Sigmoid colon (tissue), 7 donors: ENCODE measurements at places on chromosomes 11 and 22. TPM values are rescaled to one million over a fixed set of nuclear protein-coding genes. Genes with fewer than 3 reads are reported as not detected.
A peak's percentile ranks its signal among the peaks of the same experiment; 100 is the strongest.

DNA sequence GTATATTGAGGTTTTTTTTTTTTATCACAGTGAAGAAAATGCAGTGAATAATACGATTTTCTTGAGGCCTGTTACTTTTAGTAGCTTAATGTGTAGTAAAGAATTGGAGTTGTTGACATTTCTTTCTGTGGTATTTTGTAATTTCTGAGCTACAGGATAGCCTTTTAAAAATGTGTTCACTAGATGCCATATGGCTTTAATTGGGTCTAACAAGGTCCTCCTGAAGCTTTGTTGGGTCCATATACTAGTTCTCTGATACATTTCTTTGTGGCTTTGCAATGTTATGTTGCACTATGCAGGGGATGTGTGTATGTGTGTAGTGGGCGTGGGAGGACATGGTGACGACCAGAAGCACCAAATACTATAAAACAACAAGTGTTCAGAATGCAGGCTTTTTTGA lies 25.1 kb downstream of the FBXO7 start:
- H3K27me3 ChIP-seq = no peaks in the 10 kb centered on the region
- H3K4me1 ChIP-seq = no peaks in the 10 kb centered on the region
- peaks cover 53% of the 10 kb centered on the region for H3K36me3 ChIP-seq
- no peak overlapping the region for H3K27ac ChIP-seq

DNA sequence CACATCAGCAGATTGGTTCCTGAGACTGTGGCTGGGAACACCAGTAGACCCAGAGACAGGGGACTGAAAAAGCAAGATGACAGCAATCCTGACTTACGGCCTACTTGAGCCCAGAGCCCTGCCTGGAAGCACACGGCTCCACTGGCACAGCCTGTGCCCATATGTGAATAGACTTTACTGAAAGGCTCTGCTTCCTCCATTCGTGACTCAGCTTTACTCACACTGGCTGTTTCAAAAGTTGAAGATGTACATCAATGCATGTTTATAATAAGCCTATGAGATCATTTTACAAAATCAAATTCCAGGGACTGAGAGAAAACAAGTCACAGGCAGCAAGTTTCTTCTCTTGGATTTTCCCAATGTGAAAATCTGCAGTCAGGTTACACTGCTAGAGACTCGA lies 134.6 kb upstream of the TEAD1 start:
- H3K27me3 ChIP-seq = no peaks in the 10 kb centered on the region
- no peak for DNase-seq
- no peak overlapping the region for H3K4me3 ChIP-seq
- no peaks in the 10 kb centered on the region for H3K36me3 ChIP-seq
- peaks cover 49% of the 10 kb centered on the region for H3K4me1 ChIP-seq

- peaks cover 35% of the 10 kb centered on the region for H3K4me1 ChIP-seq
- H3K36me3 ChIP-seq = no peaks in the 10 kb centered on the region
- no peak overlapping the region for H3K4me3 ChIP-seq
- DNase-seq = peak; percentile 56
Observed at GRCh38 chr11:8839957-8840945, 70.7 kb upstream of the AKIP1 start.

GRCh38 chr11:125068368-125068767 lies 5.3 kb downstream of the SLC37A2 start:
- no peak overlapping the region for H3K27ac ChIP-seq
- H3K27me3 ChIP-seq = peaks cover 5% of the 10 kb centered on the region
- H3K4me3 ChIP-seq = no peak overlapping the region
- no peaks in the 10 kb centered on the region for H3K36me3 ChIP-seq
- H3K4me1 ChIP-seq = no peaks in the 10 kb centered on the region
- no peak for DNase-seq

DNA sequence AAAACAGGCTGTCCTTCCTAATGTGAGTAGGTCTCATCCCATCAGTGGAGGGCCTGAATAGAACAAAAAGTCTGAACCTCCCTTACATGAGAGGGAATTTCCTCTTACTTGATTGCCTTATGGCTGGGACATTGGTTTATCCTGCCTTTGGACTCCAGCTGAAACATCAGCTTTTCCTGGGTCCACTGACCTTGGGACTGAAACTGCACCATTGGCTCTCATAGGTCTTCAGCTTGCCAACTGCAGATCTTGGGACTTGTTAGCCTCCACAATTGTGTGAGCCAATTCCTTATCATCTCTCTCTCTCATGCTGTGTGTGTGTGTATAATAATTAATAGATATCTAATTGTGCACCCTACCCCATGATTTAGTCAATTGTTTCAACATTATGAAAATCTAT lies 375.3 kb upstream of the DDI1 start:
- H3K4me3 ChIP-seq = no peak overlapping the region
- H3K27me3 ChIP-seq = no peaks in the 10 kb centered on the region
- H3K36me3 ChIP-seq = no peaks in the 10 kb centered on the region
- DNase-seq = no peak

DNA sequence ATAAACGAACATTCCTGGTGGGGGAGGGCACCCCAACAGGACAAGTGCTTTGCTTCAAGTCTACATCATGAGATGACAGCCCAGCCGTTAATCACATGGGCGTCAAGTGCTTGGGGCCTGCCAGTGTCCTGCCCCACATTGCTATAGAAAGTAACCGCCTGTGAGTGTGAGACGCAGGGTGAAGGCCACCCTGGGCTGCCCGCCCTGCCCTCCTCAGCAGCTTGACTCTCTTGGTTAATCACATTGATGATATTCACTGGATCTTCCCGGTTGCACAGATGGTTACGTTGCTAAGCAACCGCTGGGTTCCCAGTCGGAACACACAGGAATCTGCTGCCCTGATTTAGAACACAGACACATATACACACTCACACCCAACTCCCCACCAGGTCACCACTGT lies 79.3 kb downstream of the CTTN start:
- no peaks in the 10 kb centered on the region for H3K27me3 ChIP-seq
- DNase-seq = no peak
- no peaks in the 10 kb centered on the region for H3K36me3 ChIP-seq
- peaks cover 12% of the 10 kb centered on the region for H3K4me1 ChIP-seq

DNA sequence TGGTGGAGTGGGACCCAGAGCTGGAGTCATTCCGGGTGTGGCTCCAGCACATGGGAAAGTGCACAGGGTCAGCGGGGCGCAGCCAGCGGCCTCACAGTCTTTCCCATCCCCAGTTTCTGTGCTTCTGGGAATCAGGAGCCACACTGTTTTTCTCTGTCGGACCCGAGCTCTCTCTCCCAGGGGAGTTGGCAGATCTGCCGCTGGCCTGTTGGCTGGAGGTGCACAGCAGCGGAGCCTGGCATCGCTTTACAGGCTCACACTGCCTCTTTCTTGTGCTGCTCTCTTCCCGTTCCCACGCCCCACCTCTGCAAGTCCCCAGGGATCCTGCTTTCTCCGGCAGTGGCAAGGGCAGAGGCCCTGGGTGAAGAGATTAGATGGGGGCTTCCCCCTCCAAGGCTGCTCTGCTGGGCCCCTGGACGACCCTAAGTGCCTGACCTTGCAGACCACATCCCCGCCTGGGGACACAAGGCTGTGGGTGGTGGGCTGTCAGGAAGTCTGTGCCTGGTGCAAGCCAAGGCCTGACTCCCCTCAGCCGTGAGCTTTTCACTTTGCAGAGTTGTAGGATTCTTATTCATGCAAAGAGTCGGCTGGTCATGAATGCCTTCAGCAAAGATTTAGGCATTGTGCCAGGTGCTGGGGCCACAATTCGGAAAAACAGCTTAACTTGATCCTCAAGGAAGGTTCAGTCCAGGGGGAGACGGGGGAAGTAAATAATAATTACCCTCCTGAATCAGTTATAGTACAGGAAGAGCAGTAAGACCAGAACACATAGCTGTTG lies 116.3 kb downstream of the TIMP3 start:
- no peaks in the 10 kb centered on the region for H3K27me3 ChIP-seq
- H3K27ac ChIP-seq = no peak overlapping the region
- no peak for DNase-seq
- H3K4me1 ChIP-seq = no peaks in the 10 kb centered on the region

GRCh38 chr22:46052331-46052771 lies 75.4 kb upstream of the WNT7B start:
- DNase-seq = peak; percentile 72
- peak overlapping the region; percentile 86 for H3K4me3 ChIP-seq
- H3K36me3 ChIP-seq = no peaks in the 10 kb centered on the region
- H3K27ac ChIP-seq = peak overlapping the region; percentile 100

- H3K4me1 ChIP-seq = no peaks in the 10 kb centered on the region
- no peak overlapping the region for H3K27ac ChIP-seq
- peak; percentile 36 for DNase-seq
- H3K36me3 ChIP-seq = no peaks in the 10 kb centered on the region
- no peak overlapping the region for H3K4me3 ChIP-seq
Observed at GRCh38 chr11:69211540-69211919, 55.8 kb downstream of the SMIM38 start.

GRCh38 chr22:36386351-36386899 lies 1.3 kb downstream of the MYH9 start:
- H3K27ac ChIP-seq = peak overlapping the region; percentile 100
- H3K4me3 ChIP-seq = peak overlapping the region; percentile 95
- DNase-seq = no peak
- H3K27me3 ChIP-seq = no peaks in the 10 kb centered on the region
- H3K36me3 ChIP-seq = no peaks in the 10 kb centered on the region
- H3K4me1 ChIP-seq = no peaks in the 10 kb centered on the region

- no peaks in the 10 kb centered on the region for H3K27me3 ChIP-seq
- no peak overlapping the region for H3K27ac ChIP-seq
- H3K4me1 ChIP-seq = no peaks in the 10 kb centered on the region
- H3K4me3 ChIP-seq = no peak overlapping the region
- no peaks in the 10 kb centered on the region for H3K36me3 ChIP-seq
Observed at GRCh38 chr11:45828996-45829395, 18.3 kb upstream of the CRY2 start.

DNA sequence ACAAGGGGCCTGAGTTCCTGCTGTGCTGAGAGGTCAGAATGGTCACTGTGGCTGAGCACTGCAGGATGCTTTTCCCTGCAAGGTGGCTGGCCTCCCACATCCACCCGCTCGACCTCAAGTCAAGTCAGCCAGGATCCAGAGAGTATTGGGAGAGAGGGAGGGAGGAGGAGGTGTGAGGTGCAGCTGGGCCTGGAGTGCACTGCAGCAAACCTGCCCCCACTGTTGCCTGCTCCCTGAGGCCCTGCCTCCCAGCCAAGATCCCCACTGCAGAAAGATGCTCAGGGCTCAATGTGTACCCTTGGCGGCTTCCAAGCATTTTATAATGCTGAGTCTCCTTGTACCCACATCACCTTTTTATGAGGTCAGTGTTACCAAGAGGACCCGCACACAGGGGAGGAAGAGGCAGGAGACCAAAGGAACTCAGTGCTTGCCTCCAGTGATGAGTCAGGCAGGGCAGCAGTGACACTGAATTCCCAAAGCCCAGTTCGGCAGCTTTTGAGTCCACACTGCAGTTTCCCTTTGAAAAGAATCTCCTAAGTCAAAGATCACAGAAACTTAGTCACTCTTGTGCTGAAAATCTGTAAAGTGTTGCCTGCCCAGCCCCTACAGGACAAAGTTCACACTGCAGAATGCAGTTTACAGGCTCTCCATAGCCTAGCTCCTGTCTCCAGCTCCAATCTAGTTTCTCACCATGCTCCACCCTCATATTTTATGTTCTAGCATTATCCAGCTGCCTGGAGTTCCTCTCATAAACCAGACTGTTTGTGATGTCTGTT lies 3.1 kb downstream of the ENDOD1 start:
- H3K36me3 ChIP-seq = no peaks in the 10 kb centered on the region
- no peak overlapping the region for H3K27ac ChIP-seq
- H3K27me3 ChIP-seq = no peaks in the 10 kb centered on the region
- DNase-seq = no peak
- no peak overlapping the region for H3K4me3 ChIP-seq
- no peaks in the 10 kb centered on the region for H3K4me1 ChIP-seq

- H3K36me3 ChIP-seq = peaks cover 31% of the 10 kb centered on the region
- peak overlapping the region; percentile 94 for H3K27ac ChIP-seq
- peak; percentile 82 for DNase-seq
- no peaks in the 10 kb centered on the region for H3K27me3 ChIP-seq
- peak overlapping the region; percentile 85 for H3K4me3 ChIP-seq
Observed at GRCh38 chr11:66002648-66003225, 434 bp downstream of the BANF1 start.

DNA sequence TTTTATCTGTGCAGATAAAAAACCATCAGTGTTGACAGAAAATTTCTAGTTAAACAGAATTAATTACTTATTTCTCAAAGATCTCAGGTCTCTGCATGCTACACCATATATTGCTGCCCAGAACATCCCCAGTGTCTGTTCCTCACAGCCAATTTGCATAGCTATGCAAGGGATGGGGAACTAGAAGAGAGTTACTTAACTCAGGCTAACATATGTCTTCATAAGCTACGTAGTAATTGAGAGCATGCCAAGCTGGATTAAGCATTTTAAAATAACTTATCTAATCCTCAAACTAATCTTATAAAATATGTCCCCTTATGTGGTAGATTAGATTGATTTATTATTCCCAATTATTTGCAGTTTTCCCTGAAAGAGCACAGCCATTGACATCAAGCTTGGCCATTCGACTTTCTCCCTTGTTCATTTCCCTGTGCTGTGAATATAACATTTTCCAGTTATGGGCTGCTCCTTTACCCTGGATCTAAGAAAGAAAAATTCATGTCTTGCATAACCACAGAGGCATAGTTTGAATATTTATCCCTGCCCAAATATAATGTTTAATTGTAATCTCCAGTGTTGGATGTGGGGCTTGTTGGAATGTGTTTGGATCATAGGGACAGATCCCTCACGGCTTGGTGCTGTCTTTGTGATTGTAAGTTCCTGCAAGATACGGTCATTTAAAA lies 69.1 kb downstream of the C11orf87 start:
- no peaks in the 10 kb centered on the region for H3K4me1 ChIP-seq
- H3K27me3 ChIP-seq = no peaks in the 10 kb centered on the region
- H3K4me3 ChIP-seq = no peak overlapping the region
- H3K27ac ChIP-seq = no peak overlapping the region
- DNase-seq = no peak

GRCh38 chr22:48927591-48927990 lies 900.1 kb downstream of the BRD1 start:
- no peaks in the 10 kb centered on the region for H3K27me3 ChIP-seq
- no peaks in the 10 kb centered on the region for H3K36me3 ChIP-seq
- no peaks in the 10 kb centered on the region for H3K4me1 ChIP-seq
- no peak for DNase-seq
- no peak overlapping the region for H3K4me3 ChIP-seq

GRCh38 chr11:68471360-68472340 lies 11.1 kb downstream of the PPP6R3 start:
- no peak overlapping the region for H3K27ac ChIP-seq
- H3K27me3 ChIP-seq = no peaks in the 10 kb centered on the region
- peaks cover 67% of the 10 kb centered on the region for H3K4me1 ChIP-seq
- no peak for DNase-seq
- H3K36me3 ChIP-seq = no peaks in the 10 kb centered on the region
- H3K4me3 ChIP-seq = no peak overlapping the region

GRCh38 chr11:66006891-66007176 lies 4.5 kb downstream of the BANF1 start:
- H3K4me3 ChIP-seq = no peak overlapping the region
- H3K36me3 ChIP-seq = peaks cover 5% of the 10 kb centered on the region
- H3K27me3 ChIP-seq = peaks cover 5% of the 10 kb centered on the region
- no peak for DNase-seq
- H3K4me1 ChIP-seq = no peaks in the 10 kb centered on the region
- no peak overlapping the region for H3K27ac ChIP-seq

FOLH1 gene
- 0.60 TPM for polyA plus RNA-seq

DCPS gene
- polyA plus RNA-seq = 9.0 TPM

CALCA gene
- polyA plus RNA-seq = not detected

DEFB131B gene
- not detected for polyA plus RNA-seq

CCDC81 gene
- not detected for polyA plus RNA-seq

PRDM10 gene
- polyA plus RNA-seq = 3.7 TPM

CHRM1 gene
- polyA plus RNA-seq = not detected

FOSL1 gene
- polyA plus RNA-seq = 2.9 TPM

LSP1 gene
- 55.9 TPM for polyA plus RNA-seq

FOLR2 gene
- polyA plus RNA-seq = 14.1 TPM
